ENCODE measurements at places on chromosomes 16 and 17.

GRCh38 chr16:55151561-55152305 lies 172.3 kb upstream of the IRX6 start:
- DNase-seq: no peak

DNA sequence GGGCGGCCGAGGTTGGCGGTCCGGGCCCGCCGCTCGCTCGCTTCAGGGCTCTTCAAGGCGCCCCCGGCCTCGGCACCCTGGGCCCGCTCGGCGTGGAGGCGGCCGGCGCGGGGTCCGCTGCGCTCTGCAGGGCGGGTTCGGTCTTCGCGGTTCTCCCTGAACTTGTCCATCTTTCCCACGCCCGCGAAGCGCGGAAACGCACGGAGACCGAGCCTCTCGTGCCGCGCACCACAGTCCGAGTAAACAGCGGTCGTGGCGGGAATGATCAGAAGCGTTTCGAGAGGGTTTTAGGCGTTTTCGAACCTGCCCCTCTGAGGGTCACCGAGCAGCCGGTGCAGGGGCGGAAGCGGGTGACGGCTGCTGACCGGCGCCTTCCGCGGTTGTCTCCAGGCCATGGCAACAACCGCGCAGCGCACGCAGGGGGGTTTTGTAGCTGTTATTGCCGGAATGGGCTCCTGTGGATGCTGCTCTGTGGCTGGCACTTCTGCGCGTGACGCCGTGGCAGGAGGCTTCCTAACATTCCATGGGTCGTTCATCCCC lies 414 bp downstream of the NARF start:
- no peak for DNase-seq

DNA sequence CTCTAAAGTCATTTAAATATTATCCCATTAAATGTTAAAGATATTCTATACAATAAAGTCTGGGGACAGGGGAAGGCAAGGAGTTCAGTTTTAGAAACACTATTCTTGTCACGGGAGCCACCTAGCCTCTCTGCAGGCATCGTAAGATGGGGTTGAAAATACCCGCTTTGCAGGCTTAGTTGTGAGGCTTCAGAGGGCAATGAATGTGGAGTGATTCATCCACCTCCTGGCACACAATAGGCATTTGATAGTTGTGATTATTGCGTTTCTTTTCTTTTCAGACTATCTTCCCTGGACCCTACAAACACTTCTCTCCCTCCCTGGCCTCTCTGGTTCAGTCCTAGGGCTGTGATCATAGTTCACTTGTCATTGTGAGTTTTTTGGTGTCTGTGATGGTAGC lies 19.6 kb downstream of the GLP2R start:
- DNase-seq: no peak

DNA sequence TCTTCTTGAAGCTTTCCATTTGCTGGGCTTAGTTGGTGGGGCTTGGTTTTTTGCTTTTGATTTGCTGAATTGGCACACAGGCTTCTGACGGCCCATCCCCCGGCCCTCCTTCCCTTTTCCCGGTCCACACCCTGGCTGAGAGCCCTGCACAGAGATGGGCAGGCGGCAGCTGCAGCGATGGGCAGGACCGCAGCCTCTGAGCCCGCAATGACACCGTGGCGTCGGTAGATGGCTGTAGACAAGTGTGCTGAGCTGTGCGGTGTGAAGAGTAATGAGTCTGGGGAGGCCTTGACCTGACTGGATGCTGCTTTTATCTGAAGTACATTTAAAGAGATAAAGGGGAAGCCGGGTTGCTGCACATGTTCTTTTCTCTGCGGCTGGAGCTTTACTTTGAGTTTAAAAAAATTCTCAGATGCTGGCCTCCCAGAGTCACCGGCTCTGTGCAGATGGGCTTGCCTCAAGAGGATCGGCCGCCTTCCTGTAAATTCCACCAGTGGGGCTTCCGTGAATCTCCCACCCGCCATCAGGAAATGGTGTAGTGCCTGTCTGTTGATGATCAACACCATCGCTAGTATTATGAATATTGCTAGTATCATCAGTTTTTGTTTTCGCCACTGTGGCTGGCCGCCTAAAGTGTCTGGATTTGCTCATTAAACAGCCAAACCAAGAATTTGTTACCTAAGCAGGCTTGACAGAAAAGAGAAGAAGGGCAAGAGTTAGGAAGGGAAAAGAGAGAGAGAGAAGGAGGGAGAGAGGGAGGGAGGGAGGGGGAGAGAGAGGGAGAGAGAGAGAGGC lies 245.6 kb upstream of the RBFOX1 start:
- peak; percentile 21 for DNase-seq

- peak; percentile 28 for DNase-seq
These were observed 949 bp upstream of the SPAG7 start for GRCh38 chr17:4968486-4969046.

DNA sequence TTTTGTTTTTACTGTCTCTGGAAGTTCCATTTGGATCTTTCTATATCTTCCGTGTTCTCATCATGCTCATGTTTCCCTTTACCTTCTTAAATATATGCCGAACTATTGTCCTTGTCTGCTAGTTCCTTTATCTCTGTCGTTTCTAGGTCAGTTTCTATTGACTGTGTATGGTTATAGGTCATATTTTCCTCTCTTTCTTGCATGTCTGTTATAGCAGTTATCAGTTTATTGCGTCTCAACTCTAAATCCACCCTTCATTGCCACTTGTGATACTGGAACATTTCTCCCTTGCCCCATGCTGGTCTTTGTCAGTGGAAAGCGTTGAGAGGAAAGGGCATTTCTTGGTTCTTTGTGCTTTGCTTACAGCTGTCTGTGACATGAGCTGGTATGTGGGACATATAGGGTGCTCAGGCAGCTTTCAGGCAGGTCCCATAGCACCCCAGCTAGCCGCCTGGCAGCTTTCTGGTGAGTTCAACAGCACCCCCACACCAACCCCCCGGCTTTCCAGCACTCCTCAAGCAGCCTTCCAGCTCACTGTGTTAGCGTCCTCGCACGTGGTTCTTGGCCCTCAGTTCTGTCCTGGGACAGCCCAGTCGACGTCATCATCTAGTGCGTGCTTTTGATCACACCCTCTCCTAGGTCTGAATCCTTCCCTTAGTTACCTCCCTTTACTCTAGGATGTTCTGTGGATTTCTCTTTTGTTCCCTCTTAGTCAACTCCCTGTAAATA lies 15.4 kb upstream of the DNASE1 start:
- DNase-seq: no peak

DNA sequence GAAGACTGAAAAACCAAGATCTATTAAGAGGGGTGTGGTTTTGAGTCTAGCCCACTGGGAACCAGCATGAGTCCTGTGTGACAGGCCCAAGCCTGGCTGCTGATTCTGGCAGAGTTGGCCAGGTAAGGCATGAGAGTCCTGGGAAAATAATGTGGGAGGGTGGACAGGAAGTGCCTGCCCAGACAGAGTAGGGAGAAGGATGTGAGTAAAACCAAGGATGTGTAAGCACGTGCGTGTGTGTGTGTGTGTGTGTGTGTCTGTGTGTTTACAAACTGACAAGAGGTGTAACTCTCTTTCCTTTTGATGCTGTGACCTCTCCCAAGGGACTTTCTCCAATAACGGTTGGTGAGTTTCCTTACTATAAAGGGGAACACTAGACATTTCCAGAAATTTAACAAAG lies 15.6 kb upstream of the TEX2 start:
- no peak for DNase-seq

- DNase-seq: no peak
These were observed 11.7 kb downstream of the CCDC57 start for GRCh38 chr17:82200743-82201497.

GRCh38 chr16:8621572-8622314 lies at the start of gene METTL22:
Gene METTL22, plus strand, starts transcription at chr16:8621698. Its CDS starts 3,968 bp downstream, at chr16:8625666.
- peak; percentile 93 for DNase-seq

- no peak for DNase-seq
These were observed 104.6 kb downstream of the RPTOR start for GRCh38 chr17:80649200-80649644.

GRCh38 chr16:84928679-84929420 lies 82.5 kb downstream of the ZDHHC7 start:
- no peak for DNase-seq

DNA sequence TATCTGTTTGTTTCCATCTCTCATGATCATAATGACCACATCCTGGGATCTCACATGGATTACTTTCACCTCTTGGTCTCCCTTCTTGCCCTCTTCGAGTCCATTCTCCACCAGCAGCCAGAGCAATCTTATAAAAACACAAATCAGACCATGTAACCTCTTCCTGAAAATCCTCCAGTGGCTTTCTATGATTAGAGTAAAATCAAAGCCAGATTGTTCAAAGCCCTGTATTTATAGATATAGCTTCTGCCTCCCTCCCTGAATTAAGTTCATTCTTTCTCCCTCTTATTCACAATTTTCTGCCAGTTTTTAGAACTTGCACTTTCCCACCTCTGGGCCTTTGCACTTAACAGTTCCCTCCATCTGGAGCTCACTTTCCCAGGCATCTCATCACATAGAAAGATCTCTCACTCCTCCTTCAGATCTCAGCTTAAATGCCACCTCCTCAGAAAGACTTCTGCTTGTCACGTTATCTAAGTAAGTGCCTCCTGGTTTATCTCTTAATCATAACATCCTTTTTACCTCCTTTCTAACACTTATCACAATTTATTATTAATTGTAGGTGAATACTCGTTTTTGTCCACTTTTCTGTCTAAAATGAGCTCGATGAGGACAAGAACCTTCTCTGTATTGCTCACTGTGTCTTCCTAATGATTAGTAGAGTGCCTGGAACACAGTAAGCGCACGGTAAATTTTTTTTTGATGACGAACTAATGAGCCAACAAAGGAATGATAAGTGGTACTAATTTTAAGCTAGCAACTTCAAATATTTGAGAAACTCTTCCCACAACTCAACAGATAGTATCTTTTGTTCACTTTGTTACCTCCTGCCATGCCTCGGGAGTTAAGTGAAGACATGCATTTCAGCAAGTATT lies 80.5 kb downstream of the CYB561 start:
- DNase-seq: no peak

DNA sequence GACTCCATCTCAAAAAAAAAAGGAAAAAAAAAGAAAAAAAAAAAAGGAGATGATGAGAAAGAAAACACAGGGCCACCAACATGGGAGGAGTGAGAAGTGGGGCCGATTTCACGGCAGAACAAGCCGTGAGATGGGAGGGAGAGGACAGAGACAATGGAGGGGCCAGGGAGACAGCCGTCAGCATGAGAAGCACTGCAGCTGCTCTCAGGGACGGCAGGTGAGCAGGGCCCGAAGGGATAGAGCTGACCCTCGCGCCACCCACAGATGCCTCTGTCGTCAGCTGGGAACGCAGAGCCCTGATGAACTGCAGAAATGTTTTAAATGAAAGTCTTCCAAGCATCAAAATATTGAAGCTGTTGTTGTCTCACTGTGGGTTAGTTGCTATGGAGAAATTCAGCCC lies 20.3 kb downstream of the PITPNM3 start:
- no peak for DNase-seq

DNA sequence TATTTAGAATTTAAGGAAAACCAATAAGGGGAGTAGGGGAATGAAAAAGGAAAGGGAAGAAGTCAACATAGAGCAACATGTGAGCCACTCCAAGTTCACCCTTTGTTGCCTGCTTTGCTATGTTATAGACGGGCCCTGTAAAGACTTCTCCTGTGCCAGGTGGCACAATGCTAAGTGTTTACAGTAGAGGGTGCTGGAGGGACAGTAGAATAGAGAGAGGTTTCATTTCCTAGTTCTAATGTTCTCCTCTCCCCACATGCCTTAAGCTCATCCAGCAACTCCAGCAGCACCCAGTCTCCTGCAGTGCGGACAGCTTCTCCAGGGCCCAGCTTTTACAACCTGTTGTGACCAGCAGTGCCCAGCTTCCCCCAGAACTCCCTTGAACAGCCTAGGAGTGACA lies 468.0 kb downstream of the HS3ST3B1 start:
- no peak for DNase-seq

GRCh38 chr17:46150216-46150963 lies 42.8 kb downstream of the KANSL1 start:
- DNase-seq: no peak

- DNase-seq: no peak
These were observed 33.0 kb downstream of the COG7 start for GRCh38 chr16:23420011-23420410.

DNA sequence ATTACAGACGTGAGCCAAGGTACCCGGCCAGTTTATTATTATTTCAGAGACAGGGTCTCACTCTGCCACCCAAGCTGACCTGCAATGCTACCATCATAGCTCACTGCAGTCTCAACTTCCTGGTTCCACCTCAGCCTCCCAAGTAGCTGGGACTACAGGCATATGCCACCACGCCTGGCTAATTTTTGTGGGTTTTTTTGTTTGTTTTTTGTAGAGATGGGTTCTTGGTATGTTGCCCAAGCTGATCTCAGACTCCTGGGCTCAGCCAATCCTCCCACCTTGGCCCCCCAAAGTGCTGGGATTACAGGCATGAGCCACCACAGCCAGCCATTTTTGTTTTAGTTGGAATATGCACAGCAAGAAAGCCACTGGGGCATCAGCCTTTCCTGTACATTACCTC lies 115.7 kb downstream of the MRM1 start:
- DNase-seq: no peak

Measured in progenitor cell of endocrine pancreas (in vitro differentiated cells).